Caki2 (cell line): ENCODE measurements at places on chromosomes 5 and 9.

DNA sequence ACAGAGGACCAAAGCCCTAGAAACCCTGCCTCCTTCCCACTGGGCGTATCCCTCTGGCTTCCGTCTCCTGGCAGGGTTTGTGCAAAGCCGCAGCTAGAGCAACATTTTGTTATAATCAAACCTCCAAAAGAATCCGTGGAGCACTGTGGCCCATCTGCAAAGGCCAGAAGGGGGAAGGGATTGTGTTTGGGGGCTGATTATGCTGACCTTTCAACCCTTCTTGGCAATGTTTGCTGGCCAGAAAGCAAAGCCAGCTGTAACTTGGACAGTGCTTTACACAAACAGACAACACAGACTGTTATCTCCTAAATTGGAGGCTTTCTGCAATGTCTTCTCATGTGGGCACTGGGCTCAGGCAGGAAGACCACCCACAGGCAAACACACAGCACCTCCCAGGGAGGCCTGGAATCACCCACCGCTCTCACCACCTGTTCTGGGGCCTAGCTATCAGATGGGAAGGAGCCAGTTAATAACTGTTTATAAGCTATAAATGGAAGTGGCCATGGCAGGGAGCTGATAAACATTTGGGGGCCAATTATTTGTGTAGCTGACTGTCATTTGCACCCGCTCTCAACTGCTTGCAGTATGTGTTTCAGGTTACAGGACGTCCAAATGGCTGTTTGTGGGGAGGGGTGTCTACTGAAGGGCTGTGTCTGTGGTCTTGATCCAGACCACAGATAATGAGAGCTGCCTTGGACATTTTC, 121.6 kb upstream of the ERCC6L2 start:
- DNase-seq, result no peak

- no peak for DNase-seq
Observed at GRCh38 chr5:131943916-131944315, 1.5 kb downstream of the MEIKIN start.

DNA sequence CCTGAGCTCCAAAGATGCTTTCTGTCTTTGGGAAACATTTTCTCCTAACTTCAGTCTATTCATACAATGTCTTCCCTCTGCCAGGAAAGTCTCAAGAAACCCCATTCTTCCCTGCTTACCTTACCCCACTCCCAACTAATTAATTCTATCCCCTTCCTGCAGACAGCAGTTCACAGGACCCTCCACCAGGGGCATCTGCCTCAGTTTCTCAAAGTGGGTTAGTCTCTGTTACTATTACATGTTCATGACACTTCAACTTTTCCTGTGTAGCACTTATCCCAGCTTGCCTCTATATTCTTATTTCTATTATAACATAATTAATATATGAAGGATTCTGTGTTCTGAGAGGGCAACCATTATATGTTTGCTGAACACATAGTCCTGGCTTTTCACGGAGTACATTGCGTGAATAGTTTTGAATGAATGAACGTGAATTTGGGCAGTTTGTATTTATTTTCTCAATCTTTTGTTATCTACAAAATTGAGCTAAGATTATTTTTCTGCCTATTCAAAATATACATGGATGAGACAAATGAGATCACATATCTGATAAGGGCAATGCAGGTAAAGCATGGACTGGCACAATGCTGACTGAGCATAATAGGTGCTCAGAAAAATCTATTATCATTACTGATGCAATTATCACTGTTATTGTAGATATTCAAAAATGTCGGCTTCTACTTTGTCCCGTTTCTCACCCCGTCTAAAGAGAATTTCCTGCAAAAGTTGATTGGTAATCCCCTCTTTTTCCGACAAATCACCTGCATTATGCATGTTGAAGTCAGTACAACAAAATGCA, 341.1 kb downstream of the BRINP1 start:
- no peak for DNase-seq

DNA sequence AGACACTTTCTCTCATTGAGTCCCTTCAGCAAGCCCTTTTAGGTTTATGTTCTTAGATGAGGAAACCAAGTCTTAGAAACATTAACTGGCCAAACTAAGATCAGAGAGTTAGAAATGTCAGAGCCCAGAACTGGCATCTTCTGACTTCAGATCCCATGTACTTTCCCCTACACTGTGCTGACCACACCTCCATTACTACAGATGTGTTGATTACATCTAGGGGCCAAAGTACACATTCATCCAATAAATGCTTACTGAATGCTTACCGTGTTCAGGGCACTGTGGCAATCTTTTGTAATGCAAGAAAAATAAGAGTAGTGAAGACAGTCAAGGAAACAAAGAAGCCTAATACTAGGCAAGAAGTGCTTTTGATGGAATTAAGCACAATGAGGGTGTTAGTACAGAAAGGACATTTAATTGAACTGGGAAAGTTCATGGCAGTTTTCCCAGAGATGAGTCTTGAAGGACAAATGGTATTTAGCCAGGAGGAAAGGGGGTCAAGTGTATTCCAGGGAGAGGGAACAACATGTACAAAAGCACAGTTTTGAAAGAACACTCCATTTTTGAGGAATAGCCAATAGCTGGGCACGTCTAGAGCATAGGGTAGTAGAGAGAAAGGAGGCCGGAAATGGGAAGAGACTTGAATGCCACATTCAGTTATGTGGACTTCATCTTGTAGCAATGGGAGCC, 89.7 kb upstream of the CDKN2B start:
- DNase-seq, result no peak

GRCh38 chr9:133182151-133182550, 18.4 kb upstream of the GBGT1 start:
- no peak for DNase-seq

GRCh38 chr9:4690144-4690543, 10.8 kb downstream of the CDC37L1 start:
- DNase-seq, result no peak

GRCh38 chr5:166324372-166324771, 1967.1 kb upstream of the WWC1 start:
- DNase-seq, result no peak

DNA sequence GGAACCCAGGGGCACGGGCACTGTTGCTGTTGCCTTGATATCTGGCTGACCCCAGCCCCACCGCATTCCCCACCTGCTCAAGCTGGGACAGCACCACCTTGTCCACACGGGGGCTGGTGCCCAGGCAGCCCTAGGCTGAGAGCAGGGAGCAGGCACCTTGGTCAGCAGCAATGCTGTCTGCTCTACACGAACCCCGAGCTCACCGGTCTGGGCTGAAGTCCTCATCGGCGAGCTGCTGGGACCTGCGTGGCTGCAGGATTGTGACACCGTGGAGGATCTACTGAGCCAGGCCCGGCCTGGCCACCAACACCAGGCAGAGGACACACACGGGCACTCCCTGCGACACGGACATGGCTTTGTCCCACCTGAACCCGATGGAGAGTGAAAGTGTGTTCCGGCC, 78.1 kb downstream of the KCNT1 start:
- no peak for DNase-seq

DNA sequence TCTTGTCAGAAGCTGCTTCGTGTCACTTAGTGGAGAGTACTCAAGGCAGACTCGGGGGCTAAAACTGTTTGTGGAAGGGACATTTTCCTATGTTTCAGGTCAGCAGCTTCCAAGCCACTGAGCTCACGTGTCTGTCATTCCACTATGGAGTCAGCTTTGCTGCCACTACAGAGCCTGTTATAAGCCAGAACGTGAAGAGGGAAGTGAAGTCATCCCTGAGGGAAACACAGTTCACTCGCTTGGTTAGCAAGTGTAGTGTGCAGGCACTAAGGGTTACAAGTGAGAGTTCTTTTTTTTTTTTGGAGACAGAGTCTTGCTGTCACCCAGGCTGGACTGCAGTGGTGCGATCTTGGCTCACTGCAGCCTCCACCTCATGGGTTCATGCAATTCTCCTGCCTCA, 24.5 kb upstream of the LTC4S start:
- no peak for DNase-seq

GRCh38 chr9:132903574-132904492, 25.1 kb downstream of the SPACA9 start:
- no peak for DNase-seq

GRCh38 chr9:88925481-88925880, 65.8 kb upstream of the S1PR3 start:
- no peak for DNase-seq
